ENCODE measurements at places on chromosomes 2 and 18. TPM values are rescaled to one million over a fixed set of nuclear protein-coding genes. Genes with fewer than 3 reads are reported as not detected.

The PRSS56 gene
- not detected for total RNA-seq

The SNTG2 gene
- total RNA-seq: not detected

The MROH2A gene
- not detected for total RNA-seq

The NCKAP5 gene
- total RNA-seq: 10.0 TPM

The HAAO gene
- not detected for total RNA-seq

The FBXO48 gene
- 0.75 TPM for total RNA-seq

The TMEM182 gene
- total RNA-seq: 6.9 TPM

All from NCI-H460 (cell line).